ENCODE measurements at places on chromosomes 11 and 22. TPM values are rescaled to one million over a fixed set of nuclear protein-coding genes. Genes with fewer than 3 reads are reported as not detected.

GRCh38 chr22:32618441-32619140 is 144.0 kb downstream of the FBXO7 start:
- H3K36me3 ChIP-seq, result no peaks in the 10 kb centered on the region
- H3K4me3 ChIP-seq, result no peak overlapping the region
- no peaks in the 10 kb centered on the region for H3K27me3 ChIP-seq

DNA sequence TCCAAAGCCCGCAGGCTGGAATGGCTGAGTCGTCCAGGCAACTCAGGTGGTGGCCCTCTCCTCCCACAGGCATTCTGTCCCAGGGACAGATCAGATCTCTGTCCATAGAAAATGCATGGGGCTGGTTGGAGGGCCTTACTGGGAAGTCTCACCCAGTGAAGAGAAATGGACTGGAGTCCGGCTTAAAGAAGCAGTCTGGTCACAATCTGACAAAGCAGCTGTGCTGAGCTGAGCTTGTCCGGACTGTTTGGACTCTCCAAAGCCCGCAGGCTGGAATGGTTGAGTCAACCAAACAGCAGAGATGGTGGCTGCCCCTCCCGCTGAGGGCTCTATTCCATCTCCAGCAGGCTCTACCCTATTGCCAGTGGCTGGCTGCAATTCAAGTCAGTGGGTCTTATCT is 14.4 kb upstream of the DEPDC7 start:
- DNase-seq, result no peak
- H3K4me1 ChIP-seq, result no peaks in the 10 kb centered on the region
- no peak overlapping the region for H3K4me3 ChIP-seq
- H3K27ac ChIP-seq, result no peak overlapping the region
- no peaks in the 10 kb centered on the region for H3K36me3 ChIP-seq

DNA sequence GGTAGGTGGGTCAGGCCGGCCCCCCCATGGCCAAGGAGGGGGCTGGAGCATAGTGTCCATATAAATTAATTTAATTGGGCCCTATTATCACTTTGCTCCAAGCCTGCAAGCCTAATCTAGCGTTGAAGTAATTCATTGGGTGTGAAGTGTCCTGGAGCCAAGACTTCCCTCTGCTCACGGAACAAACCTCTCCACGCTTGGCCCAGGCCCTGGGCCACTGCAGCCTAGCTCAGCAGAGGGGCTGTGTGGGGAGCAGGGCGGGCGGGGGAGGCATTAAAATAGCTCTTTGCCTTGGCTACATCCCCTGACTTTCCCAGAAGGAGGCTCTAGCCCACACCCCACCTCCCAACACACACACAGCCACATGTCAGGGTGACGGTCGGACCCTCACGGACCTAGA is 73.5 kb downstream of the THAP12 start:
- H3K36me3 ChIP-seq, result no peaks in the 10 kb centered on the region
- no peaks in the 10 kb centered on the region for H3K4me1 ChIP-seq

DNA sequence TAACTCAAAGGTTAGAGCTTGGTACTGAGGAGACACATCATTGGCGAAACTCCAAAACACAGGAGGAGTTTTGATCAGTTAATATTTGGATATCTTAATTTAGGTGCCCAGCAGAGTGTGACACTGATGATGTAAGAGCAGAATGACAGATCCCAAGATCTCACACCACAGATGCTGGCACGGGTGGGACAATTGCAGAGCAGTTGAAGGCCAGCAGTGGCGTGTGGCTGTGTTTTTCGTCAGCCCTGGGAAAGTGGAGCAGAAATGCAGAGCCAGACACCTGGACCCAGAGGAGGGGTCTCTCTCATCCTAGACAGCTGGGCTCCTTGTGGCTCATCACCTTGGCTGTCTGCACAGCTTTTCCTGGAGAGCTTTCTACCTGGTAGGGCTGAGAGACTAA is 59.7 kb upstream of the CTTN start:
- no peak overlapping the region for H3K4me3 ChIP-seq
- no peak for DNase-seq
- no peaks in the 10 kb centered on the region for H3K4me1 ChIP-seq
- H3K27ac ChIP-seq, result no peak overlapping the region
- peaks cover 96% of the 10 kb centered on the region for H3K36me3 ChIP-seq

- no peak for DNase-seq
- H3K27me3 ChIP-seq, result no peaks in the 10 kb centered on the region
- H3K27ac ChIP-seq, result no peak overlapping the region
- peaks cover 18% of the 10 kb centered on the region for H3K4me1 ChIP-seq
Observed at GRCh38 chr11:128628325-128628673, 40.9 kb upstream of the ETS1 start.

CAPN1 gene
- 128 TPM for polyA plus RNA-seq

MYBPC3 gene
- 7.8 TPM for polyA plus RNA-seq

- no peaks in the 10 kb centered on the region for H3K4me1 ChIP-seq
- no peaks in the 10 kb centered on the region for H3K36me3 ChIP-seq
- no peaks in the 10 kb centered on the region for H3K27me3 ChIP-seq
- DNase-seq, result no peak
- no peak overlapping the region for H3K4me3 ChIP-seq
Observed at GRCh38 chr11:27291954-27292636, 70.9 kb downstream of the CCDC34 start.

DNA sequence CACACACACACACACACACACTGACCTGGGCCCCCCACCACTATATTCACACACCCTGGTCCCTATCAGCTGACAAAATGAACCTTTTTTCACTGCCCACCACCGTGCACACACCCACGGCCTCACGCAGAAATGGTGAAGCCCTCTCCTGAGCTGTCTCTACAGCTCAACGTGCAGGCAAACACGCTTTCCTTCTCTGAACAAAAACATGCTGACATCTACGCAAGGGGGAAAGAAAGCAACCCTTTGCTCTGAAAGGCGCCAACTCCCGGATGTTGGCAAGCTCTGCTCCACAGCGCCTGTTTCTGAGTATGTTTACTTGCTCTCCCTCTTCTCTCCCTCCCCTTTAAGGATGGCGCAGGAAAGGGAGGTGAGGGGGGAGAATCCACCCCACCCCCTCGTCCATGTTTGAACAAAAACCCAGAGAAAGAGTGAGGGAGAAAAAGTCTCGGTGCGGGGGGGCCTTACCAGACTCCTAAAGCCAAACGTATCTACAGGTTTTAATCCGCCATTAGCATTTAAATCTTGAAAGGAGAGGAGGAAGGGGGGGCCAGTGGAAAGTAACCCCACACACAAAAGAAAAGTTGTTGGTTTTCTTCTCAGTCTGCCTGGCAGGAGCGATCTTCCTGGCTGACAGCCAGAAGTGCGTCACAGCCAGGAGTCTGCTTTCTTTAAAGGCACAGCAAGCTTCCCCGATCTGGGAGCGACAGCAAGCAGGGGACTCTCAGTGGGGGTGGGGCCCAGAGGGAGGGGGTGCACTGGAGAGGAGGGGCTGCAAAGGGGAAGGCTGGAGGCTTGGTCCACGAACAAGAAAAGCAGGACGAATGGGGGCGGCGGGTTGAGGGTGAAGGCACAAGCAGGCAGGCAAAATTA is 39.6 kb downstream of the NUMA1 start:
- H3K4me1 ChIP-seq, result peaks cover 33% of the 10 kb centered on the region
- H3K4me3 ChIP-seq, result peak overlapping the region; percentile 94
- DNase-seq, result peak; percentile 80

- H3K4me3 ChIP-seq, result peak overlapping the region; percentile 55
- peak overlapping the region; percentile 89 for H3K27ac ChIP-seq
- peaks cover 26% of the 10 kb centered on the region for H3K4me1 ChIP-seq
Observed at GRCh38 chr22:19644314-19645223, 69.7 kb upstream of the SEPTIN5 start.

- H3K27me3 ChIP-seq, result no peaks in the 10 kb centered on the region
- H3K27ac ChIP-seq, result no peak overlapping the region
- no peak overlapping the region for H3K4me3 ChIP-seq
- no peaks in the 10 kb centered on the region for H3K36me3 ChIP-seq
Observed at GRCh38 chr11:57513452-57513795, 2.1 kb downstream of the SLC43A1 start.

DNA sequence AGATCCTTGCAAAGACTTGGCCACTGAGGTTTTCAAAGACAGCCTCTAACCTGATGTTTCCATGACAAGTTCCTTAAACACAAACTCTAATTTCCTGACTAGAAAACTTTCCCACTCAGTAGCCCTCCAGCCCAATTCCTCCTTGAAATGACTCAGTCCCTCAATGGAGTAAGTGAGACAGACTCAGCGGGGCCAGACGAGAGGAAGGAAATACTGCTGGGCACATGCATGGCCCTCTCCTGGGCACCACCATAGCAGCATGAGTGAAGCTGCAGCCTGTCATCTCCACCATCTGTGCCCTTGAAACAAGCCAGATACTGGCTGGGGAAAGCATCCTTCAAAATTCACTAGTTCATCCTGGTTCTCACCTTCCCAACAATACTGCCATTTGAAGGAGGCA is 76.2 kb upstream of the GDPD4 start:
- H3K27ac ChIP-seq, result peak overlapping the region; percentile 33
- H3K36me3 ChIP-seq, result peaks cover 74% of the 10 kb centered on the region
- no peak for DNase-seq

PNPLA3 gene
- polyA plus RNA-seq, result not detected

DNA sequence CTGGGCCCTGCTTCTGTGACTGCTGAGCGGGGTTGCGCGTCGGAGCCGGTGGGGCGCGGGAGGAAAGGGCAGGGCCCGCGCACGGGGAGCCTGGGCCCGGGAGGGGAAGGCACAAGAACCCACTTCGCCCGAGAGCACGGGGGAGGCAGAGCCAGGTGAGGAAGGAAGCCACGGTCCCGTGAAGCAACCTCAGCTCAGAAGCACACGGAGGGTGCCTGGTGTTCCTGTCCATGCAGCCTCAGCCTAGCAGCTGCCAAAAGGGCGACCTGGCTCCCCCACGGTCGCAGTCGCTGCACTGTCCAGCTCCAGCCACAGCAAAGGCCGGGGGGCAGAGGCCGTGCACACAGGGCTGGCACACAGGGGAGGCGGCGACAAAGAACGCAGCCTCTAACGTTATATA is 9.3 kb upstream of the CDC42BPG start:
- no peak for DNase-seq
- no peaks in the 10 kb centered on the region for H3K27me3 ChIP-seq
- H3K4me1 ChIP-seq, result peaks cover 82% of the 10 kb centered on the region
- peaks cover 28% of the 10 kb centered on the region for H3K36me3 ChIP-seq

DNA sequence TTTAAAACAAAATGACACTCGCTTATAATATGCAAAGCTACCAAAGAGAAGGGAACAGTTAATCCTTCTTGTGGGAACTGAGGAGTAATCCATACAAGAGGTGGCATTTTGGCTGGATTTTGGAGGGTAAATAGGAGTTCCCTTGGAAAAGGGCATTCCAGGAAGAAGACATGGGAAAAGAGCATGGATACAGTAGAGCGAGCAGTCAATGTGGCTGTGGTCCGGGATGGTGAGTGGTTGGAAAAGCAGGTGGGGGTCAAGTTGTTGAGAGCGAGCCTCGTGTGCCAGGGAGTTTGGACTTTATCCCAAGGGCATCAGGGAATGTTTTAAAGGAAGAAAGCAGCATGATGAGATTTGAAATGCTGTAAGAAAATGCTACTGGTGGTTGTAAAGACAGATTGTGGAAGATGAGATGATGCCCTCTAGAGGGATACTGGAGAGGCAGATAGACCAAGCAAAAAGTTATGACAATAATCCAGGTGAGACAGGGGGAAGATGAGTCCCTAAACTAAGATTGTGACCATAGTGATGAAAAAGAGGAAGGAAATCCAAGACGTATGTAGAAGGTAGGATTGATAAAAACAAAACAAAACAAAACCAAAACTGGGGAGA is 3.8 kb upstream of the MMP7 start:
- no peak overlapping the region for H3K4me3 ChIP-seq
- H3K4me1 ChIP-seq, result no peaks in the 10 kb centered on the region
- no peaks in the 10 kb centered on the region for H3K27me3 ChIP-seq
- H3K36me3 ChIP-seq, result no peaks in the 10 kb centered on the region
- no peak overlapping the region for H3K27ac ChIP-seq

- H3K27ac ChIP-seq, result no peak overlapping the region
- no peaks in the 10 kb centered on the region for H3K36me3 ChIP-seq
- H3K4me3 ChIP-seq, result no peak overlapping the region
- no peaks in the 10 kb centered on the region for H3K27me3 ChIP-seq
- peaks cover 19% of the 10 kb centered on the region for H3K4me1 ChIP-seq
- no peak for DNase-seq
Observed at GRCh38 chr11:82523141-82523540, 210.5 kb downstream of the FAM181B start.

DNA sequence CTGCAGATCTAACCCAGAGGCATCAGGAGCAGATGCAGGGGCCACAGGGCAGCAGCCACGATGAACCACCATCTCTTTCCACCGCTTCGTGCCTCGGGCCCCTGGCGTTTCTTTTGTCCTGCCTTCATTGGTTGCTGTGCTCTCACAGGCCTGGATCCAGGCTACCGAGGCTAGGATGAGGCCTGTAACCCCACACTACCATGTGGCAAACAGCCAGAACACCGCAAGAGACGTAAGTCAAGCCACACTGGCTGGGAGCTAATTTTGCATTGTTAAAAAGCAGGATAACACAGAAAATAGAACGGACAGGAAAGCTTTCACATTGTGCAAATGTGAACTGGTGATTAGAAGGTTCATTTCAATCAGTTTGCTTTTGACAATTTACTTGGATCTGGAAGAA is 15.7 kb upstream of the ARFGAP3 start:
- H3K27ac ChIP-seq, result no peak overlapping the region
- H3K36me3 ChIP-seq, result peaks cover 90% of the 10 kb centered on the region
- no peak for DNase-seq
- H3K4me1 ChIP-seq, result no peaks in the 10 kb centered on the region
- H3K27me3 ChIP-seq, result no peaks in the 10 kb centered on the region

- H3K27me3 ChIP-seq, result peaks cover 55% of the 10 kb centered on the region
- DNase-seq, result no peak
- peaks cover 7% of the 10 kb centered on the region for H3K4me1 ChIP-seq
- no peak overlapping the region for H3K27ac ChIP-seq
- H3K36me3 ChIP-seq, result no peaks in the 10 kb centered on the region
Observed at GRCh38 chr11:12673601-12673923, 659 bp upstream of the TEAD1 start.

GRCh38 chr22:39617342-39617741 is 46.8 kb downstream of the CACNA1I start:
- DNase-seq, result no peak
- H3K4me1 ChIP-seq, result no peaks in the 10 kb centered on the region
- H3K27ac ChIP-seq, result no peak overlapping the region
- H3K4me3 ChIP-seq, result no peak overlapping the region
- peaks cover 2% of the 10 kb centered on the region for H3K27me3 ChIP-seq

DNA sequence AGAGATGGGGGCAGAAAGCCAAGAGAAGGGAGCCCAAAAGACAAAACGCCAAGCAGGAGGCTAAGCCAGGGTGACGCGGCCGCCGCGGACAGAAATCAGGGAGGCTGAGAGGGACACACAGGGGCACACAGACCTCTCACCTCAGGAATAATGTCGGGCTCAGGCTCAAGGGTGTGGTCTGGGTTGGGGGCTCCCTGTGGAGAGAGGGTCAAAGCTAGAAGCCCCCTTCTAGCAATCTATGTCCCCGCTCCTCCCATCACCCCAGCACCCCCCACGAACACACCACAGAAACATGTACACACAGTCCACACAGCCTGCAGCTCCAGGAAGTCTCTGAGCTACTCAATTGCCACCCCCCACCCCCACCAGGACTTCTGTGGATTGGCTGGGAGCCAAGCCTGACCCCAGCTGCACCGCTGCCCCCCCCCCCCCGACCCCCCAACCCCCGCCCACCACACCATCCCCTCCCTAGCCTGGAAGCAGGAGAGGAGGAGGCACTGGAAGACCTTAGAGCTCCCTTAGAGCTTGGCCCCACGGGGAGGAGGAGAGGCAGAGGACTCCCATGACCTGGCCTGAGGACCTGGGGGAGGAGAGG is 6.9 kb downstream of the BCL9L start:
- DNase-seq, result no peak
- H3K36me3 ChIP-seq, result no peaks in the 10 kb centered on the region
- H3K4me3 ChIP-seq, result no peak overlapping the region
- H3K4me1 ChIP-seq, result peaks cover 100% of the 10 kb centered on the region
- no peak overlapping the region for H3K27ac ChIP-seq

ATG16L2 gene
- 36.9 TPM for polyA plus RNA-seq
